Motor neuron (in vitro differentiated cells): ENCODE measurements at places on chromosomes 5 and 9. TPM values are rescaled to one million over a fixed set of nuclear protein-coding genes. Genes with fewer than 3 reads are reported as not detected.

The INSL6 gene
- total RNA-seq, result 0.18 and 0.47 TPM in 2 replicates

The PCDHGB4 gene
- 0.67 and 0.82 TPM in 2 replicates for total RNA-seq

The GALNT12 gene
- total RNA-seq, result 20.4 and 62.5 TPM in 2 replicates

The CD14 gene
- 5.0 and 13.4 TPM in 2 replicates for total RNA-seq

The PCDHA9 gene
- 6.2 and 11.0 TPM in 2 replicates for total RNA-seq

The TTC39B gene
- 4.0 and 4.2 TPM in 2 replicates for total RNA-seq

The SNCAIP gene
- 1.6 and 2.5 TPM in 2 replicates for total RNA-seq
